ENCODE measurements at places on chromosomes 4 and X.

DNA sequence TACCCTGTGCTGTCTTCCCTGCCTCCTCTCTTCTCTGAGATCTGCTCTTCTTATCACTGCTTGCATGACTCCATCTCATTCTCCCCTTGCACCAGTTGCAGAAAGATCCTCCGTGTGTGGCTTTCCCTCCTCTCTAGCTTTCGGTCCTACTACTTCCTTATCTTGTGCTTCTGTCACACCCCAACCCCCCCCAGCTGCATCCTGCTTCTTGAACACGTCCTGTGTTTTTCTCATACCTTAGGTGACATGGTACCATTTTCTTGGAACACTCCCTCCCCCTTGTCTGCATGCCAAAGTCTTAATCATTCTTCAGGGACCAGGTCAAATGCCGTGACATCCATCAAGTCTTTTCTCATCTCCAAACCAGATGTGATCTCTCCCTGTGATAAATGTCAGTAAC lies 46.4 kb downstream of the FHL1 start:
- DNase-seq: no peak

- DNase-seq: no peak
Measured at GRCh38 chrX:94389044-94389443, 715.0 kb downstream of the FAM133A start.

GRCh38 chr4:173264245-173264644 lies 69.9 kb downstream of the HMGB2 start:
- no peak for DNase-seq

DNA sequence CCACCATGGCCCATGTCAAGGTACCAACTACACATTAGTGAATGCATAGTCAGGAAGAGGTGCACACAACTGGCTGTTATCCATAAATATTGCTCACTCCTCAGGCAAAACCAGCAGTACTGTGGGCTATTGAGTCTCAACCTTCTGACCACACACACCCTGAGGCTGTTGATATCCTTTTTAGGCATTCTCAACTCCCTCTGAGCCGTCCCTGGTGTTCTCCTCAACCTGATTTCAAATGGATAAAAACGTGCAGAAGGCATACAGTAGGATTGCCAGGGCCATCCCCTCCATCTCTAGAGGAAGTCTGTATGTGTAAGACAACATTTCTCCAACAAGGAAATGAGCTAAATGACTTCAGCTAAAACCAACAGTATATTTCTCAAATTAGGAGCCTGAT lies 98.7 kb upstream of the KLHL13 start:
- DNase-seq: no peak

DNA sequence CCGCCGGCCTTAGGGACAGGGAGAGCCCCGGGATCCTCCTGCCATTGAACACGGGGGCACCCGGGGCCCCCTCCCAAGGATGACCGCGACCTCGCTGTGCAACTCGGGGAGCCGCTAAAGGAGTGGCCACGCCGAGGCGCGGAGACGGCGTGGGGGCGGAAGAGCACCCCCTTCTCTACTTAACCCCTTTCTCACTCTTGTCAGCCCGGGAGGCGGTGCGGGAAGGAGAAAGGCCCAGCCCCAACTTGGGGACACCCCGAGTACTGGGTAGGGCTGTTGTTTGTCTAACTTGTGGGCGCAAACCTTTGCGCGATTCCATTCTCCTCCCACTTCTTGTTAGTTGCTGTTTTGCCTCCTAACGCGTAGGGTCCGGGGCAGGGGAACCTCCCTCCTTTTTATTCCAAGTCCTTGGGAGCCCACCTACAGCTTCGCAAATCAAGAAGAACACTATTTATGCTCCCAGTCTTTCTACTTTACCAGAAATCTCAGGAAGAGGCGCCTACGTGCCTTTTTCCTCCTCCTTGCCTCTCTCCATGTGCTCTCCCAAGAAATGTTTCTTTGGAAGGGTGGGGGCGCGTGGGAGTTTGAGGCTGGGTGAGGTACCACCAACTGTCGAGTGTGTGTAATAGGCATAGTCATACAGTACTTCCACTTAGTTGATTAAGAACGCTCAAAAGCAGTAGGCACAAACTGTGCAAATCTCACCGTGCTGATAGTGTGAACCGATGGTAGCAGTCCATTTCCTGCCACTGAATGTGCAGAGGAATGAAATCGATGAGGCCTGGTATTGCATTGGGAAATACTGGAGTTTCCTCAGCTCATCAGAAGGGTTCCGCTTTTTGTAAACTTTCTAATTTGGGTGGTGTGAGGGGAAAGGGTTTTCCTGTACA lies 813 bp downstream of the DIAPH2 start:
- no peak for DNase-seq
